ENCODE measurements at places on chromosomes 6 and 20. TPM values are rescaled to one million over a fixed set of nuclear protein-coding genes. Genes with fewer than 3 reads are reported as not detected.

The DACT2 gene
- 0.43 TPM for total RNA-seq

The VWA7 gene
- total RNA-seq: 2.7 TPM

The COL21A1 gene
- total RNA-seq: not detected

The STX11 gene
- total RNA-seq: not detected

The PROKR2 gene
- not detected for total RNA-seq

The ADGRG6 gene
- 78.9 TPM for total RNA-seq

GRCh38 chr6:35048631-35049083 lies 92.5 kb downstream of the TCP11 start:
- DNase-seq: no peak

GRCh38 chr20:38345643-38346042 lies 639 bp upstream of the LBP start:
- DNase-seq: no peak

GRCh38 chr20:31943052-31943471 lies 8.8 kb downstream of the PDRG1 start:
- no peak for DNase-seq

GRCh38 chr20:32333988-32334885 lies 23.9 kb upstream of the ASXL1 start:
- no peak for DNase-seq

DNA sequence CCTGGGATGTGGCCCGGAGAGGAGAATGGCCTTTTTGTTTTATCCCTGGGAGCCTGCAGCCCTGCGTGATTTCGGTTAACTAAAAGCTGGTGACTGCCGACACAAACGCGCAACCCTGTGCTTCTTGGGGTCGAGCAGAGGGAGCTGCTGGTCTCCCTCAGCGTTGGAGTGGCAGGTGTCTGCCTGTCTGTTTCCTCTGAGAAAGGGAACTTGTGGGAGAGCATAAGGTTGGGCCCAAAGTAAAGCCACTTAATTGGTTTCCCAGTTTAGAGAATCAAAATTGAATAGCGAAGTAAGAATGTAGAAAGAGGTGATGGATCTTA lies 500 bp downstream of the LTV1 start:
- no peak for DNase-seq

GRCh38 chr6:106356378-106356777 lies 4.1 kb upstream of the CRYBG1 start:
- DNase-seq: no peak

DNA sequence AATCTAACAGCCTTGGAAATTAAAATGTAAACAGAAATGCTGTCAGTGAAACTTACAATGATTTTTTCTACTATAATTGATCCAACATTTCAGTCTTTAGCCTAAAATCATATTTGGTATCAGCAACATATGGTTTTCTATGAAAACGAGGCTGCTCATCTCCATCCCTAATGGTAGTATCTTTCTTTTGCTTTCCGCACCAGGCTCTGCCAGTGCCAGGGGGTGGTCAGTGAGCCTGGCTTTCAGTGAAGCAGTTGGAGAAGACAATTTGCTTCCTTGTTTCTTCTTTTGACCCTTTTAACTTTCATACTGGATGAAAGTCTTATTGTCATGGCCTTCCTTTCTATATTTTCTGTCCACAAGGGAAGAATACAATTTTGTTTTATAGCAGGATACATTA lies 258.4 kb downstream of the ARID1B start:
- no peak for DNase-seq

DNA sequence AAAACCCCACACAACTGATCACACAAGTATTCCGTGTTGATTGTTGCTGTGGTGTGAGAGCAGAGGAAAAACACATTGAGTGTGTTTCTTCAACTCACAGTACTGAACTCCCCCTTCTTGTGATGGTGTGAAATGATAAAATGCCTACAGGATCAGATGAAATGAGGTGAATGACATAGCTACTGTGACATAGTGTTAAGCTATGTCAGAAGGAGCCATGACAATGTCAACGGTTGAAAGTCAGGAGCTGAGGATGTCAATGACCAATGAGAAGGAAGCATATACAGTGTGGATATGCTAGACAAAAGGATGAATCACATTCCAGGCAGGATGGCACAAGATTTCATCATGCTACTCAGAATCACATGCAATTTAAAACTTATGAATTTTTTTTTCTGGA lies 38.8 kb downstream of the WASF1 start:
- DNase-seq: no peak

- no peak for DNase-seq
These were observed 99.0 kb upstream of the POPDC3 start for GRCh38 chr6:105278813-105279212.

DNA sequence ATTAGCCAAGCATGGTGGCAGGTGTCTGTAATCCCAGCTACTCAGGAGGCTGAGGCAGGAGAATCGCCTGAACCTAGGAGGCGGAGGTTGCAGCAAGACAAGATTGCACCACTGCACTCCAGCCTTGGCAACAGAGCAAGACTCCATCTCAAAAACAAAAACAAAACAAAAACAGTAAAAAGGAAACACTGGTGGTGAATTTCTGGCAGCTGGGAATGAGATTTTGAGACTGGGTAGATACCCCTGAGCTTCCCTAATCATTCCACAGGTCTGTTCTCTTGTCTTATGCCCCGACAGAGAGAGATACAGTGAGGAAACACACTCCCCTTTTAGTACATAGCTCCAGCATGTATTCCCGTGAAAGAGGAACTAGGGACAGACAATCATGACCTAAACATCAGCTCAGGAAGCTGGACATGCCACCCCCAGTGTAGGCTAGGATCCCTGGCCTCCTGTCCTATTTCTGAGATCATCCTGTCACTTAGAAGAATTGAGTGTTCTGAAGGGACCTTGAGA lies 9.6 kb downstream of the MAN1A1 start:
- no peak for DNase-seq

- no peak for DNase-seq
These were observed 70.3 kb downstream of the HIVEP2 start for GRCh38 chr6:142874676-142875075.

DNA sequence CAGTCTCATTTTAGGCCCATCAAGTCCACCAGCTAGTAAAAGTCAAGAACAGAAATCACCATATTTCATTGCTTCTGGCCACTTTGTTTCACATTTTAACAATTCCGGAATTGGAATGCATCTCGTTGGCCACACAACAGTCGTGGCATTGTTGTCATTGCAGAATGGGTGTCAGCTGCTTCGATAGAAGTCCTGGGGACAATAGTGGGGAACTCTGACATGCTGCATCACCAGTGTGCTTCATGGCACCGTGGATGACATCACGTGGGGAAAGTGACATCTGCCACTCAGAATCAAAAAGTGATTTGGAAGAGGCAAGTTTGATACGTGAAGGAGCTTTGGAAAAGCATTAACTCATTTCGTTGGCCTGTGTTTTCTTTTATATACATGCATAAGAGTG lies 43.8 kb upstream of the XRN2 start:
- DNase-seq: no peak
